Cortex of kidney (tissue), 1 donor: ENCODE measurements at places on chromosomes 7 and 10.

DNA sequence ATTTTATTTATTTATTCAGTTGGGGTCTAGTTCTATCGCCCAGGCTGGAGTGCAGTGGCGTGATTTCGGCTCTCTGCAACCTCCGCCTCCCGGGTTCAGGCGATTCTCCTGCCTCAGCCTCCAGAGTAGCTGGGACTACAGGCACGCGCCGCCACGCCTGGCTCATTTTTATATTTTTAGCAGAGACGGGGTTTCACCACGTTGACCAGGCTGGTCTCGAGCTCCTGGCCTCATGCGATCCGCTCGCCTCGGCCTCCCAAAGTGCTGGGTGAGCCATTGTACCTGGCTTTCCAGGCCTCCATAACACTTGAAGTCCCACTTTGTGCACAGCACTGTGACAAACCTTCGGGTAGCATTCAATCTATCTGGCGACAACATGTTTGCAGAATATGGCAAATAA, 1.0 kb upstream of the DCLRE1C start:
- no peak for DNase-seq

DNA sequence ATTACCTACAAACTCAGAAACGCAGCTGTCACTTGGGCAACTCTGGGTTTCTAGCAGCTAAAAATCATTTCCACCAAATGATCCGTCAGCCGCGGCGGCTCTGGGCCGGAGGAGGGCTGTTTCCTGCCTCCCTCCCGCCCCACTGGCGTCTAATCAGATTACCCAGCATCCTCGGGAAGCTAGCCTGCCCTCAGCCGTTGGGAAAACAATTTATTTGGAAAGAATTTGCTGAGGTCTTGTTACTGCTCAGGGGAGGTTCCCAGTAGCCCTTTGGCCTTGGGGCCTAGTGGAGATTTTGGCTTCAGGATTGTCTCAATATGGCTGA, 65.0 kb upstream of the ADGRA1 start:
- no peak for DNase-seq

GRCh38 chr7:104642560-104642959, 314.2 kb downstream of the LHFPL3 start:
- no peak for DNase-seq

DNA sequence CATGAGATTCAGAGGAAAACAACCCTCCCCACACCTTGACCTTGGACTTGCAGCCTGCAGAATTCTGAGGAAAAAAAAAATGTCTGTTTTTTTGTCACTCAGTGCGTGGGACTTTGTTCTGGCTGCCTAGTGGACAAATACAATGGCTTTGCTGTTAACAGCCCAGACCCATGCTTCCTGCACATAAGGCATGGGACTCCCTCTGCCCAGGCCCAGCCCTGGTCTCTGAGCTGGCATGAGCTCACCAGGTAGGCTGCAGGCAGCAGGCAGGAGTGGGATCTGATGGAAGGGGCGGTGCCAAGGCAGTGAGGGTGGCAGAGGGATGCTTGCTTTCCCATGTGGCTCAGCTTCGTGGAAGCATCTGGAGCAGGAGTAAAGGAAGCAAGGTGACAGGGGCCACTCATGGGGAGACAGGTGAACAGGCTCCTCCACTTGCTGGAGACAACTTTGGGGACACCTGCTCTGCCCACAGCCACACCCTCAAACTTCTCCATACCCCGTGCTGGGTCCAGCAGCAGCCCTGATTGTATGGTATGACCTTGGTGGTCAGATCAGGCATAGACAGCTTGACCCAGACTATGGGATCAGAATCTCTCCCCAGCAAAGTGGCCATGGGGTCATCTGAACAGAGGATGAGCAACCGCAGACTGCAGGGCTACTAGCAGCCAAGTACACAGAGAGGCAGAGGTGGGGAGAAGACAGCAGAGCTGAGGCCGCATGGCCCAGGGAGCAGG, 27.0 kb downstream of the ANXA8 start:
- DNase-seq, result no peak

DNA sequence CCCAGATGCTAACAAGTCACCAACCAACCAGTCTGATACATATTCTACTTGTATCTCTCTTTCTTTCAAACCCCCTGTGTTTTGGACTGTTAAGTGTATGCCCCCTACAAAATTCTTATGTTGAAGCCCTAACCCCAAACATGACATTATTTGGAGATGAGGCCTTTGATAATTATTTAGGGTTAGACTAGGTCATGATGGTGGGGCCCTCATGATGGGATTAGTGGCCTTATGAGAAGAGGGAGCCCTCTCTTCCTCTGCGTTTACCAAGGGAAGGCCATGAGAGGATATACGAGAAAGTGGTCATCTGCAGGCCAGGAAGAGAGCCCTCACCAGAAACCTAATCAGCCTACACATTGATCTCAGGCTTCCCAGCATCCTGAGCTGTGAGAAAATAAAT, 2.5 kb downstream of the RAPGEF5 start:
- no peak for DNase-seq

DNA sequence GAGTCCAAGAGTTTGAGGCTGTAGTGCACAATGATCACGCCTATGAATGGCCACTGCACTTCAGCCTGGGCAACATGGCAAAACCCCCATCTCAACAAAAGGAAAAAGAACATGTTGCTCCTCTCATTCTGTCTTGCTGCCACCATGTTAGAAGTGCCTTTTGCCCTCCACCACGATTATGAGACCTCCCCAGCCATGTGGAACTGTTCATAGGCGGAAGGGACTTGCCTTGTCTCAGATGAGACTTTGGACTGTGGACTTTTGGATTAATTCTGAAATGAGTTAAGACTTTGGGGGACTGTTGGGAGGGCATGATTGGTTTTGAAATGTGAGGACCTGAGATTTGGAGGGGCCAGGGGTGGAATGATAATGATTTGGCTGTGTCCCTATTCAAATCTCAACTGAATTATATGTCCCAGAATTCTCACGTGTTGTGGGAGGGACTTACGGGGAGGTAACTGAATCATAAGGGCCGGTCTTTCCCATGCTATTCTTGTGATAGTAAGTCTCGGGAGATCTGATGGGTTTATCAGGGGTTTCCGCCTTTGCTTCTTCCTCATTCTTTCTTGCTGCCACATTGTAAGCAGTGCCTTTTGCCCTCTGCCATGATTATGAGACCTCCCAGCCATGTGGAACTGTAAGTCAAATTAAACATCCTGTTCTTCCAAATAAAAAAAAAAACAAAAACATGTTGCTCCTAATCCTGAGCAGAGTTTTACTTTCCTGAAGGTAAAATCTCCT, 22.3 kb downstream of the DLG5 start:
- DNase-seq, result no peak

GRCh38 chr10:103467406-103467805, 8.7 kb upstream of the CALHM1 start:
- DNase-seq, result no peak

DNA sequence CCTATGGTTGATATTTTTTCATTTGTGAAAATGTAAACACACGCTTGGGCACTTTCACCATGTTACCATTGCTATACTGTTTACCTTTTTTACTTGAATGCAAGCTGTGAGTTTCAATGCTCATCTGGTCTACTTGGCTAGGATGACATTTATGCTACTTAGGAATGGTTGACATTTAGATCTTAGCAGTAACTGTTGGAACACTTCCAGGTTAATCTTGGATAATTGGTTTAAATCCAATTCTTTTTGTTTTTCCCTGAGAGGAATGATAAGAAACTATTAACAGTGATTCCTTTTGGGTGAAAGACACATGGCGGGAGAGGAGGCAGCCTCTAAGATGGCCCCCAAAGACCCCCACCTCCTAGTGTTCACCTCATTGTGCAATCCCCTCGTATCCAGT, 51.4 kb upstream of the AMPH start:
- no peak for DNase-seq

DNA sequence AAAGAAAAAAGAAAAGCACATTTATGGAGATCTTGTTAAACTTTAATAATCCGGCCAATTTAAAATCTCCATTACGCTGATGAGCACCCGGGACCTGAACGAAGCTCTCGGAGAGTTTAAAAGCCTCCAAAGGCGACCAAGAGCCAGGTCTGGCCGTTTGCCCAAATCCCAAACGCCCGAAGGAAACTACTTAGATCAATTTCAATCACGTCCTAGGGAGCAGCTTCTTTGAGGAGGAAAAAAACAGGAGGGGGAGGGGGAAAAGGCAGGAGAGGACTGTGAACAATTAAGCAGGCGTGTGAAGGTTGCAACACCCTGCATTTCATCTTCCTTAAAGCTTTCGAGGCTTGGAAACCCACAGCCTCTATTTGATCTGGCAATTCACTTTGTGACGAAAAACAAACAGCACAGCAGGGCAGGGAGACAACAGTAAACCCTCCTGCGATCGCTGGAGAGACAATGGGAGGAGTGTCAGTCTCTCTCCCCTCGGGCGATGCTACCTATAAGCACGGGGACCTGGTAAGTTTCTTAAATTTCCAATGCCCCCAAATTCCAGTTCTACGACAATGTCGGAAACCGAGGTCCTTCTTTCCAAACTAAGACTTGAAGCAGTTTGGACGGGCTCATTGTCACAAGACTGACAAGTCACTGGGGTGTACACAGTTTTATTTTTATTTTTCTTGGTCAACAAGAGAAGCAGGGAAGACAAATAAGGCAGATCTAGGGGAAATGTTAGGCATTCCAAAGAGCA, 1.2 kb downstream of the KLF6 start:
- no peak for DNase-seq

DNA sequence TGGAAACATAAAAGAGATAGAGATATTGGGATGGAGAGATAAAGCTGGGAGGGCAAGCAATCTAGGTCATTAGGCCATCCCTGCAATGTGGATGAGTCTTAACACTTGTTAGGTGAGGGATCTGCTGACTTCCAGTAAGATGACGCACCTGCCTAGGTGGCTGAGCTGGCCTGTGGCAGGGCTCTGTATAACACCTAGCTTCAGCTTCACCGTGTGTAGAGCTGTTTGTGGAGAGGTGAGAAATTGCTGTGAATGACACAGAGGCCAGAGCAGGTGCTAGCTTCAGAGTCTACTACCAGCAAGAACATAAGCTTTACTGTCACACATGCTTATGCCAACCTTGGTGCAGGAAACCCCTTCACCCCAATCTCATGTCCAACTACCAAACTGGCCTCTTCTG, 1010.0 kb downstream of the TYW1 start:
- no peak for DNase-seq

DNA sequence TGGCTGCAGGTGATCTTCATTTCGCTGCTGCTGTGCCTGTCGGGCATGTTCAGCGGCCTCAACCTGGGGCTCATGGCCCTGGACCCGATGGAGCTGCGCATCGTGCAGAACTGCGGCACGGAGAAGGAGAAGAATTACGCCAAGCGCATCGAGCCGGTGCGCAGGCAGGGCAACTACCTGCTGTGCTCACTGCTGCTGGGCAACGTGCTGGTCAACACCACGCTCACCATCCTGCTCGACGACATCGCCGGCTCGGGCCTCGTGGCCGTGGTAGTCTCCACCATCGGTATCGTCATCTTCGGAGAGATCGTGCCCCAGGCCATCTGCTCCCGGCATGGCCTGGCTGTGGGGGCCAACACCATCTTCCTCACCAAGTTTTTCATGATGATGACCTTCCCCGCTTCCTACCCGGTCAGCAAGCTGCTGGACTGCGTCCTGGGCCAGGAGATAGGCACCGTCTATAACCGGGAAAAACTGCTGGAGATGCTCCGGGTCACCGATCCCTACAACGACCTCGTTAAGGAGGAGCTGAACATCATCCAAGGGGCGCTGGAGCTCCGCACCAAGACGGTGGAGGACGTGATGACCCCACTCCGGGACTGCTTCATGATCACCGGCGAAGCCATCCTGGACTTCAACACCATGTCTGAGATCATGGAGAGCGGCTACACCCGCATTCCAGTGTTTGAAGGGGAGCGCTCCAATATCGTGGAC, 1.3 kb downstream of the CNNM2 start:
- DNase-seq, result no peak

DNA sequence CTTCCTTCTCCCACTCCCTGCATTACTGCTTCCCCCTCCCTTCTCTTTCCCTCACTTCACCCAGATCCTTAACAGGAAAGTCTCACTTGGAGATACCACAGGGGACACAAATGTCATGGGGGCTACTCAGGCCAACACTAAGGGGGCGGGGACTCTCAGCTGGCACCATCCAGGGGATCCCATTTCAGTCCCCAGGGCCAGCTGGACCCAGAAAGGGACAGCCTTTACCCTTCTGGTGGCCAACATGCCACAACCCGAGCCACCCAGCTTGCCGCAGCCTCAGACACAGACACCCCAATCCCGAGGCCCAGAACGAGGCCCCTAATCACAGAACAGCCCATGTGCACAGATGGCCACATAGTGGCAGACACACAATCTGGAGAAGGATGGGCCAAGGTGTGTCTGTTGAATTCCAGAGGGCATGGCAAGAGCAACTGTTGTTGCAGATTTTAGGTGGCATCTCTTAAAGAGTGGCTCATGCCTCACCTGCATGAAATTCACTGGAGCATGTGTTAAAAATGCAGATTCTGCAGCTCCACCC, 5.6 kb downstream of the CAMK2G start:
- no peak for DNase-seq

DNA sequence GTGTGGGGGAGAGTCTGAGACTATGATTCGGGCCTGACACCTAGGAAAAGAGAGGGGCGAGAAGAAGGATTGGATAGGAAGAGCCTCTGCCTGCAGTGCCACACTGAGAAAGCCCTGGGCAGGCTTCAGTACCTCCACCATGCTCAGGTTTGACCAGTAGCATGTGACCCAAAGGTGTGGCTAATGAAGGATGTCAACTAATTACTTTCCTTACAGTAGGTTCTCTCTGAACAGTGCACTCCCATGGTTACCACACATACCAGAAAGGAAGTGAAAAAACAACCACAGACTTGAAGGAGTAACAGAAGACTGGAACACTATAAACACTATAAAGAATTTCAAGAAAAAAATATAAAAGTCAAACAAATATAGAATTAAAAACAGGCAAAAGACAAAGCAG, 46.2 kb downstream of the SEM1 start:
- no peak for DNase-seq
